ENCODE measurements at places on chromosomes 3 and 15.

GRCh38 chr15:64513823-64514222 is 53.4 kb downstream of the ZNF609 start:
- DNase-seq, result no peak

DNA sequence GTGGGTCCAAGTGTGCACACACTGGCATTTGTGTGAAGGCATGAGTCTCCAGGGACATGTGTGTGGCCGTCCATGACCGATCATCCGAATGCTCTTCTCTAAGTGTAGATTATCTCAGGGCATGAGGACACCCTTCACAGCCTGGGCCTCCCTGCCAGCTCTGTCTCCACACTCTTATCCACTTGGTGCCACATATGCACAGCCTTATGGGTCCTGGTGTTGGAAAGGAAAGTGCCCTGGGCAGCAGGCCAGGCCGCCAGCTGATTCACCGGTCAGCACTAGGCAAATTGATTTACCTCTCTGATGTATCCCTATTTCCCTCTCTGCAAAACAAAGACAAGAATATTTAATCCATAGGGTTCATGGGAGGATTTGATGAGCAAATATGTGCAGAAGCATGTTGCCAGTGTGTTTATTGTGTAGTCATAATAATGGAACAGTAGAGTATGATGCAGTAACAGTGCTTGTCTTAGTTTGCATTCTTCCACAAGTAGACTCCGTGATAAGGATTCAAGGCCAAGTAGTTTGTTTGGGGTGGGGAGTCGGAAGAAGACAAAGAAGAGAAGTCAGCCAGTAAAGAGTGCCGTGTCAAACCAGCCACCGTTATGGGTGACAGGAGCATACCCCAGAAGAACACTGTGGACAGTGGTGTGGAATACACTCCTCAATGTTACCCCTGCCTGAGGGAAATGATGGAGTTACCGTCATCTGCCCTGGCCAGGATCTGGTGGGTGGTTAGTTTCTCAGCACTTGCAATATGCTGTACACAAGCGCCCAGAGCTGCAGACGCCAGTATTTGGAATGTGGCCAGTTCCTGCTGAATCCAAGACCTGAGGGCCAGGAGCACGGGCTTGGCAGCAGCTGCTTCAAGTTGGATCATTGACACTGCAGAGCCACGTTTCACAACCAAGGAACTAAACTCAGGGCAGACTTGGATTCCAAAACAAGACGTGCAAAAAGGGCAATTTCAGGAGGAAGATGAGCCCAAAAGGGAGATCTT is 85.1 kb downstream of the MTHFS start:
- DNase-seq, result no peak

DNA sequence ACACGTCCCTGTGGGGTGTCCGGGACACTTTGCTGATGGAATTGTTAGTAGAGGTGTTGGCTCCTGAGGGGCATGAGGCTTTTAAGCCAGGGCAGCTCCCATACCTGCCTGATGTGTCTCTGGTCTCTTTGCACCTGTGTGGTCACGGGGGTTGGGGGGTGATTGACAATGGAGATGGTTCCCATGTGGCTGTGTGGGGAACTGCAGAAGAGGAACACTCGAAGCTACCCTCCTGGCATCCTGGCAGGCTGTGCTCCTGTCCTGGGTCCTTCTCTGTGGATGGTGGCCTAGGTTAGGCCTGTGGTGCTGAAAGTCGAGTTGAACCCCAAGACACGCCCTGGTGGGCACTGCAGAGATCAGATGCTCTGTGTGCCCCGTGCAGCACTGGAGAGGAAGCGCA is 73.4 kb downstream of the HMCES start:
- DNase-seq, result no peak

DNA sequence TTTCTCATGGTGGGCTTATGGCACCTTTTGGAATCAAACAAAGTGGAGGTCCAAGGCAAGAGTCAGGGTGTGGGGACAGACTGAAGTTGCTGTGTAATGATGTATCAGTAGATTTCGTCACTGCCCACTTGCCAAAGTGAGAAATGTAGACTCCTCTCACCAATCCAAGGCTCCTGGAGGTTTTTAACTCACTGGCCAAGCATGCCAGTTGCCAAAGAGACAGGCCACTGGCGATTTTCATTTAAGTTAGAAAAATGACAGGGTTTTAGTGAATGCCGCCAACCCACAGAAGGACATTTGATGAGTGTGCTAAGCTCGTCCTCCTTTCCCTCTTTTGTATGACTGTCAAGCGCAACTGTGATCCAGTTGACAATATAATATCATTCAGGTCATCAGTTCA is 209.2 kb downstream of the FEZF2 start:
- no peak for DNase-seq

GRCh38 chr3:189212681-189213080 is 40.9 kb downstream of the TPRG1 start:
- DNase-seq, result no peak

DNA sequence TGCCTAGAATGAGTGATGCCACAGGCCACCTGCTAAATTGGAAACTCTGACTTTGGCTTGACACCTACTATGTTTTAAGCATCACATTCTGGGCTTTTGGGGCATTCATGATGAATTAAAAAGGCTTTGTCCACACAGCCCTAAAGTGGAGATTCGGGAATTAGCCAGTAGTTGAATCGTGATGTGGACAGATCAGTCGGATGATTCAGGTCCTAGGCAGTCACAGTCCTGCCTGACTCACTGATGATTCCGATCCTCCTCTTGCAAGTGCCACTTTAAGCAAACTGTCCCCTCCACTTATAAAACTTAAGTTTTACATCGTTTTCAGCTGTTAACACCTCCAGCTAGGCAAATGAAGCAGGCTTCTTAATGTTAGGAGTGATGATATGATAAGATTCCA is 75.3 kb downstream of the SYNPR start:
- DNase-seq, result no peak

DNA sequence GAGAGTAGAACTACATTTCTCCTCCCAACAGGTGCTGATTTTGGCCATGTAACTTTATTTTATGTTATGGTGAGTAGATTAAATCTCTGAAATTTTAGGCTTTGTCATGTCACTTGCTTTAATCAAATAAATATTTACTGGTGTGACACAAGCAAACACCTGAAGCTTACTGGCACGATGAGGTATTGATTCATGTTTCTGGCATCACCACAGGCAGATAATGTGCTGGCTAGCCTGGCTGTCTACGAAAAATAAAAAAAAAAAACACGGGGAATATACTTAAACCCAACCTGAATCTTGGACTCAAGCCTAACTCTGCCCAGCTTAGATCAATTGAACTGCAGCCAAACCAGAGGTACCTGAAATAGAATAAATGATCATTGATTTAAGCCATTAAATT is 65.6 kb upstream of the CADM2 start:
- DNase-seq, result no peak

- DNase-seq, result no peak
Measured at GRCh38 chr3:64344721-64345207, 119.5 kb upstream of the PRICKLE2 start.

DNA sequence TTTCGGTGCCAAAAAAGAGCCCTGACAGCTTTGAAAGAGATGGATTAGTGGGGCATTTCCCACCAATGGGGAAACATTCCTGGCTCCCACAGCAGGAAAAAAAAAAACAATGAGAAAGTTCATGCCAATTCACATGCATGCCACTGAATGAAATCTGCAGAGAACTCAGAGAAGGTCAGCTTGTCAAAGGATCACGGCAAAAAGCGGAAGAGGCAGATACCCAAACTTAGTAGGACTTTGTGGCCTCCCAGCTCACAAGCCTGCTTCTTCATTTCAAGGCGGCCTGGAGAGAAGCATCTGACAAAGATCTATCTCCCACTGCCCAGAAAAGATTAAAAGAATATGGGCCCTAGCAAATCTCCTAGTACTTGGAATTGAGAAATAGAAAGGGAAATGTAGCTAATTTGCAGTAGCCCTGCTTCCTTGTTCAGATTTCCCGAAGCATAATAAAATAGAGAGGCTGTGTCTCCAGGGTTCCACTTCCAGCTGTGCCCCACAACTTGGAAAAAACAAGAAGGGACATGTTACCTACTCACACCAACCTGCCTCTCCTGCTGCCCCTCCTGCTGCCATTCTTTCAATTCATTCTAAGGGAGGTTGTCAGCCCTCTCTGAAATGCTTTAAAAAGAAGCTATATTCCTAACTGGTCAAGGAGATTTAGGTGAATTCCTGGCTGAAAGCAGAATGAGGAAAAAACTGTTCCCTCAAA is 170.4 kb downstream of the FHIT start:
- no peak for DNase-seq

DNA sequence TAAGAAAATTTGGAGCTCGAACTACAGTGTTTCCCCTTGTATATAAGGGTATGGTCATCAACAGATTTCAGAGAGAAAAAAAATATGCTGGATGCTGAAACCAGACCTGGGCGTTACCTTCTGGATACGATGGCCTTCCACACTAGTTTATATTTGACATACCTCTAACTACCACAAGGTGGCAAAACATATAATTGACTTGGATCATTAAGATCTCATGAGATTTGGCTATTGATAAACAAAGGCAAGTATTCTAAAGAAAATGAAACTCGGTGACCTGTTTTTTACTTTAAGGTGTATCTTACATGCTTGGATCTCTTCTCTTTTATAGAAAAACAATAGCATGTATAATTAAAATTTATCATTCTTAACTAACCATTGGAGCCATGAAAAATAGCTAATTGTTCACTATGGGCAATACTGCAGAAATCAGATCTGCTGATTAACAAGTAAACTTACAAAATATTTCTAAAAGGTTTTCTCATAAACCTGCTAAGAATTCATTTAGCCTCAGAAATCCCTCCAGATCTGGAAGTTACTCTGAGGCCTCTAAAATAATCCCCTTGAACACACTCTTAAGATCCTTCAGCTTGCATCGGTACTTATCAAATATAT is 300.6 kb upstream of the KCNH8 start:
- DNase-seq, result no peak

DNA sequence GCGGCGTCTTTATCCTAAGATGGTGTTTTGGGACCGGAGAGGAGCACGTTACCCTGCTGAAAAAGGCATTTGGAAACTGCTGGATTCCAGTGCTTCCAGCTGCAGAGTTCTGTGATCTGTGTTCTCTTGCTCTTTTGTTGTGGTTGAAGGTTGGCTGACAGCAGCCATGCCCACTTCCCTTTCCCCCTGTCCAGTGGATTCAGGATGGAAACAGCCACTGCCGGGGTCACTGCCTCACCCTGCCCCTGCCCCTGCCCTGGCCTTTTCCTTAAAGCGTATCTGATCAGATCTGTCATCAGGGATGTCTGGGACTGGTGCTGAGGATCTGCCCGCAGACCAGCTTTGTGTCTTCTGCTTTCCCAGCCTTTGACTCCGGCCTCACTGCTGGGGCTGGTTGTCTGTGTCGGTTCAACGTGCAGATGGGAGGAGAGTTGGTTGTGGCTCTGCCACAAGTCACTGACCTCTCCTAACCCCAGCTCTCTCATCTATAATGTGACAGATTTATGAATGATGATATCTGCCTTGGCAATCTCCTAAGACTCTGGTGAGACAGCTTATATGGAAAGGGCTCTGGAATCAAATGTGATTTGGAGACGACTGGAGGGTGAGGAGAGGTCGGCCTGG is 219.4 kb upstream of the BHLHE40 start:
- DNase-seq, result no peak

DNA sequence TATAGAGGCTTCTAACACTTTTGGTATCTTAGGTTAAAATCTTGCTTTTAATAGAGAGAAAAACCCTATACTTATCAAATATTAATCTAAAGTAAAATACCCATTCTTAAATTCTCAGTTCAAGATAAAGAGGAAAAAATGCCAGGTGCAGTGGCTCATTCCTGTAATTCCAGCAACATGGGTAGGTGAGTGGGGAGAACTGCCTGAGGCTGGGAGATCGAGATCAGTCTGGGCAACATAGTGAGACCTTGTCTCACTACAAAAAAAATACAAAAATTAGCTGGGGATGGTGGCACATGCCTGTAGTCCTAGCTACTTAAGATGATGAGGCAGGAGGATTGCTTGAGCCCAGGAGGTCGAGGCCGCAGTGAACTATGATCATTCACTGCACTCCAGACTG is 135.8 kb downstream of the CLASP2 start:
- DNase-seq, result no peak

GRCh38 chr3:52313188-52313773 is 2.8 kb upstream of the DNAH1 start:
- DNase-seq, result no peak

DNA sequence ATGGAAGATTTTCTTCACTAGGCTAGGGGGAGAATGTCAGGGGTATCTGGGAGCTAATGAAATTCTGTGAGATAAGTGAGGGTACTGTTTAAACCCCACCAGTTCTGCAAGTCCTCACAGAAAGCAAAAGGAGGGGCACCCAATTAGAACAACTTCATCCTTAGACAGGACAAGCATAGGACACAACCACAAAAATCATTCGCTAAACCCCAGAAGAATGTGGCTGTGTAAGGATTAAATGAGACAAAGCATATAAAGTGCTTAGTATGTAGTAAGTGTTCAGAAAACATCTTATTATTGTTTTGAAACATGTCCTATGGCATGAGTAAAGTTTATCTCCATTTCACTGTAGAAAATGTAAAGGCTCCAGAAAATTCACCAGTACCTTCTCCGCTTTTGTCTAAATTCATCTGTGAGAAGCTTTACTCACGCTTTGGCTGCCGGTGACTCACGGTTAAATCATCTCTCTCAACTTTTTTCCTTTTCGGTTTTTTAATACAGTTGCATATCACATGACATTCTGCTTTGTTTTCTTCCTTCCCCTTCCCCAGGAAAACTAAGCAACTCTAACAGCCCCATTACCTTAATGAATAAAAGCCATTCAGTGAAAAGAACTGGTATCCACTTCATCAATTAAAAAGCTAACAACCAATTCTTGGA is 1.7 kb downstream of the CLRN1 start:
- no peak for DNase-seq

DNA sequence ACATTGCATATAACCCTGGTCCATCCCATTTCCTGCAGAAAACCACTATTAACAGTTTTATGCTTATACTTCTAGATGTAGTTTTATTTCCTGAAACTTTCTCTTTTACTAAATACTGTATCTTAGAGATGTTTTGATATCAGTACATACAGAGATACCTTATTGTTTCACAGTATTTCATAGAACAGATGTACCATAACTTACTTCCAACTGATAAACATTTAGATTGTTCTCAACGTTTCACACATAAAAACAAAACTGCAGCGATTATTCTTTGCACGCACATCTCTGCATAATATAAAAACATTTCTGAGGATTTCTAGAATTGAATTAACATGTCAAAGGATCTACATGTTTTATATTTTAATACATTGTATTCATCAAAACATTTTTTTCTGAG is 2.6 kb downstream of the ZNF80 start:
- no peak for DNase-seq

DNA sequence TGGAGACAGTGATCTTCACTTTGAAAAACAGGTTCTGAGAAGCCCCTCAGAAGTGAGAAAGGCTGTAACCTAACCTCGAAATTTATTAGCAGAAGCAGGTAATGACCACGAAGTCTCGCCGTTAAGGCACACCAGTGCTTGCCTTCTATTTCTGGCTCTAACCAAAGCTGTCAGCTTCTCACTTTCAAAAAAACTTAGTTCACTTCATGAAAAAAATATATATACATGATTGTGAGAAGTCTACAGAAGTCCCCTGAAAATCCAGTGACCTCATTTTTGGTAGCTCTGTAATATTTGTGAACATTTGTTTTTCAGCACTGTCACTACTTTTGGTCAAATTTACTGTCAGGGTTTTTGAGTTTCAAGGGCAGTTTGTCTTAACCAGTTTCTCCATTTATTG is 19.1 kb upstream of the AKAP13 start:
- no peak for DNase-seq

GRCh38 chr3:153901152-153901551 is 220.0 kb upstream of the ARHGEF26 start:
- DNase-seq, result no peak

- no peak for DNase-seq
Measured at GRCh38 chr3:42023380-42023779, 61.5 kb upstream of the ULK4 start.

GRCh38 chr15:60589253-60589652 is 110.3 kb upstream of the ICE2 start:
- DNase-seq, result no peak
